ENCODE measurements at places on chromosomes 2 and 18.

- no peak for DNase-seq
Observed at GRCh38 chr2:208033701-208034502, 8.6 kb upstream of the PLEKHM3 start.

GRCh38 chr2:222745836-222746559 is 74.5 kb downstream of the MOGAT1 start:
- DNase-seq: no peak

GRCh38 chr2:64988420-64989125 is 626 bp upstream of the SLC1A4 start:
- peak; percentile 91 for DNase-seq

- DNase-seq: no peak
Observed at GRCh38 chr2:174552880-174553279, 44.7 kb downstream of the WIPF1 start.

GRCh38 chr2:79977792-79978191 is 326.8 kb downstream of the LRRTM1 start:
- no peak for DNase-seq

DNA sequence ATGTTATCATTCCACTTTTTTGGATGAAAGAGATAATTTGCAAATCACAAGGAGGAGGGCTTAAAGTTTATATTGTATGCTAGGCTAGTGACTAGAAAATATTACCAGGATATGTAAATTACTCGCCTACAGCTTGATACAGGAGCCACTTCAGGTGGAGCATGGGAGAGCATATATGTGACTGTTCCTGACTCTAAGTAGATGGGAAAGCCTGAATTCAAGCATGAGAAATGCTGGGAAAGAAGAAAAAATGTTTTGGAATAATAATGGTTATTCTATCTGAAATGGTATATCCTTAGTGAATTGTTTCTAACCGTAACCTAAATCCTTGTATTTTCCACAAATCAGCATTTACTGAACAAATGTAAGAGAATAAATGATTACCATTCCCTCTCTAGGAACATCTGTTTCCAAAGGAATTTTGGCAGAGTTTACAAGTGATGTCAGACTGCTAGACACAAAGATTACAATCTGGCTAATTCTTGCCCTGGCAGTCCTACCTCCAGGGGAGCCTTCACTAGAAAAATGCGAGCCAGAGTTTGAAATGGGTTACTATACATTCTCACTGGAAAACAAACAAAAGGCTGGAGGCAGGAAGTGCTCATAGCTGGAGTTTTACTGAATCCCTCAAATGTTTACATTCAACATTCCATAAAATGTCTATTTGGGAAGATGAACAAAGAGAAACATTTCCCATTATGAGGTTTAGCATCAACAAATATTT is 129.4 kb upstream of the MAPRE2 start:
- peak; percentile 18 for DNase-seq

- DNase-seq: no peak
Observed at GRCh38 chr2:30074023-30074422, 72.8 kb upstream of the YPEL5 start.

DNA sequence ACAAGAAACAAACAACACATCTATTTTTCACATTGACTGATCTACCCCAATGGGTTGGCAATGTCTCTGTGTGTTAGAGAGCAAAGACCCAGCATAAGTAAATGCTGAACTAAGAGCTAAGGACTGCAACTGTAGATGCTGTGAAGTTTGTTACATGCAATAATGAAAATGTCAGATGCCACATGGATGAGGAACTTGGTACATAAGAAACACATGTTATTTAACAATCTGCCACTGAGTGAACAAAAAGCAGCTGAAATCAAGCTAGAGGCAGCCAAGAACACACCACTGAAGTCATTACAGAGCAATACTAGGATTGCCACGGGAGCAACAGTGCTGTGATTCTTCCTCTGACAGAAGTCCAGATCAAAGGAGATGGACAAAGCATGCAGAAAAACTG is 389.4 kb downstream of the CDH2 start:
- DNase-seq: no peak

Data from GM03348 (cell line).